ENCODE measurements at places on chromosomes 6 and 20.

- DNase-seq = no peak
Measured at GRCh38 chr20:34315236-34315635, 12.1 kb upstream of the AHCY start.

DNA sequence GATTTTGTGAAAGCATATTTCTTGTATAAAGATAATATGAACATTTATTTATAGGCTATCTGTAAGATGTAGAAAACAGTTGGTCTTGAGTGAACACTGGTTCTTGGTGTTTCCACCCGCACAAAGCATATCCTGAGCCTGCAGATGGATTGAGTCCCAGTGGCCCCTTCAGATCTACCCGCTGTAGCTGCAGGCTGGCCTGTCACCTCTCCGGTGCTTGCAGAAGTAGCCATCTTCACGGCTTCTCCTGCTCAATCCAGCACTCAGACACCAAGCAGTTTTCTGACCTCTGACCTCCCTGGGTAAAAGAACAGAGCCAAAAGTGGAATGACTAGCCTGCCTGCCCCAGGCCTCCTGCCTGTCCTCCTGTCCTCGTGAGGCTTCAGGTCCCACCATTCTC lies 22.7 kb downstream of the LYRM2 start:
- DNase-seq = no peak

GRCh38 chr6:43671801-43672690 lies 15.5 kb downstream of the MRPS18A start:
- DNase-seq = no peak

DNA sequence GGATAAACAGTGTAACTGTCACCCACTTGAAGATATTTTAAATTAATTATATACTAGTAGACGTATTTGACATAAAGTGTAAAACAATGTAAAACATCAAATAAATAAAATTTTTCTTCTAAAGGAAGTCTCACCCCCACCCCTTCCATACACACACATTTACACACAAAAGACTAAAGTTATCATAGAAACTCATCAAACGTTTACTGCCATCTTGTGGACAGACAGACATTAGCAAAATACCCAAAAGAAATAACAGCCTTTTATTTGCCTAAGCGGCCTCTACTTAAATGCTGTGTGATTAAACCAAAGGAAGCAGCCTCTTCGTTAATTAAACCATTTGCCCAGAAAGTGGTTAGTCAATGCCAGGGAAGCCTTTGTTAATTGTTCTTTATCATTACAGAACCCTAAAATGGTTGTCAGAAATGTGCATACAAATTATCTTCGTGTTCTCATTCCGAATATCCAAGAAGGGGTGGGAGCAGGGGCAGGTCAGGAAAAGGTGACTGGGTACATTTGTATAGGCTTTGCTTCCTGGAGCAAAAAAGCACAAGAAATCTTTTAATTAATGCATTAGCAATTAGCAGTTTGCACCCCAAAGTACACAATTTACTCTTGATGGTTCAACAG lies 176.2 kb upstream of the SASH1 start:
- DNase-seq = no peak

GRCh38 chr6:107972413-107973096 lies 14.5 kb upstream of the SEC63 start:
- DNase-seq = no peak

- peak; percentile 15 for DNase-seq
Measured at GRCh38 chr6:166097914-166098522, 69.6 kb downstream of the TBXT start.
